CD4-positive, alpha-beta T cell treated with Interleukin-10 for 1 hour (primary cell): ENCODE measurements at places on chromosomes 2 and 18.

- no peak for DNase-seq
These were observed 114.7 kb downstream of the BCL2L11 start for GRCh38 chr2:111235192-111236015.

GRCh38 chr2:100046961-100047947 lies 95.1 kb downstream of the AFF3 start:
- no peak for DNase-seq

GRCh38 chr18:52701219-52701935 lies 361.4 kb downstream of the DCC start:
- DNase-seq: no peak

GRCh38 chr2:138094031-138094430 lies 129.8 kb downstream of the HNMT start:
- DNase-seq: no peak

- DNase-seq: no peak
These were observed 74.7 kb downstream of the KLHL14 start for GRCh38 chr18:32698153-32698552.

GRCh38 chr2:190695739-190696138 lies 46.9 kb downstream of the NAB1 start:
- peak; percentile 27 for DNase-seq

GRCh38 chr2:106038601-106039375 lies 155.3 kb downstream of the UXS1 start:
- DNase-seq: no peak

GRCh38 chr2:184879671-184880070 lies 281.3 kb downstream of the ZNF804A start:
- no peak for DNase-seq

DNA sequence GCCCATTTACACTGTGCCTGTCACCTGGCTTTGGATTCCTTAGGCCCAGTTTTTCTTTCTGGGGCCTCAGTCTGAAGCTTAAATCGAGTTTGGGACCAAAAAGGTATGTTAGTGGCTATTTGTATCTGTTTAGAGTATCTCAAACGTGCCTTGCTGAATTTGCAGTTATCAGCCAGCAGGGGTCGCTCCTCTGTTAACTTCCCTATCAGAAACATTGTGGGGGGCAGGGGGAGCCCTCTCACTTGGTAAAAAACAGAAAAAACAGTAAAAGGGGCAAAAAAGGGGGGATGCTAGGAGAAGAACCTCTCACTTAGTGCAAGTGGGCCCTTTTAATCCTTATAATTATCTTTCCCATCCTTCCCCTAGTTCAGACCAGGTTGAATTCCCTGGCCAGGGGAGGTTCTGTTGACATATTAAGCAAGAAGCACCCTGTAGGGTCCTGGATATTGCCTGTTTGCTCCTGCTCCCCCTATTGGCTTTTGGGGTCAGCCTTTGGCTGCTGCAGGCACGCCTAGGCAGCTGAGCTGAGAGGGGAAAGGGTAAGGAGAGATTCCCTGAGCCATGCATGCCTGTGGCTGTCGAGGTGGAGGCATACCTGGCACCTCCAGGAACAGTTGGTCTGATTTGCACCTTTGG lies 8.8 kb upstream of the IFIH1 start:
- peak; percentile 41 for DNase-seq

DNA sequence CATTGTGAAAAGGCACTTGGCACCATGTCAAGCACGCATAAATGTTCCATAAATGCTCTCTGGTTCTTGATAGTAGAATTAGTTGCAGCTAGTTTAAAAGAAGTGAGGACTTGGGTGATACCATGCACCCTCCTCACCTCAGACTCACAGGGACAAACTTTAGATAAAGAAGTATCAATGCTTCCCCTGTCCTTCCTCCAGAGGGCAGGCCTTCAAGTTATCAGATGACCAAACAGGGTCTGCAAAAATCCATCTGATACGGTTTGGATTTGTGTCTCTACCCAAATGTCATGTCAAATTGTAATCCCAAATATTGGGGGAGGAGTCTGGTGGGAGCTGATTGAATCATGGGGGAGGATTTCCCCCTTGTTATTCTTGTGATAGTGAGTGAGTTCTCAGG lies 54.1 kb downstream of the C1QL2 start:
- no peak for DNase-seq

DNA sequence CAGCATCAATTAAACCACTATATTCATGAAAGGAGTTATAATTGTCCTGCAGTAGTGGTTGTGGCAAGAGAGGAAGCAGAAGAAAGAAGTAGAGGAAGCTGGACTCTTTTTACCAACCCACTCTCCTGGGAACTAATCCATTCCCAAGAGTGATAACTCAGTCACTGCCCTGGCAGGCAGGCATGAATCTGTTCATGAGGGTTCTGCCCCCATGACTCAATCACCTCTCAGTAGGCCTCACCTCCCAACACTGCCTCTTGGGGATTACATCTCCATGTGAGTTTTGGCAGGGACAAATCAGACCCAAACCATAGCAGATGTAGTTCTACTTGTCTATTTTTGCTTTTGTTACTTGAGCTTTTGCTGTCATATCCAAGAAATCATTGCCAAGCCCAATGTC lies 232.7 kb upstream of the MAP2 start:
- DNase-seq: no peak

DNA sequence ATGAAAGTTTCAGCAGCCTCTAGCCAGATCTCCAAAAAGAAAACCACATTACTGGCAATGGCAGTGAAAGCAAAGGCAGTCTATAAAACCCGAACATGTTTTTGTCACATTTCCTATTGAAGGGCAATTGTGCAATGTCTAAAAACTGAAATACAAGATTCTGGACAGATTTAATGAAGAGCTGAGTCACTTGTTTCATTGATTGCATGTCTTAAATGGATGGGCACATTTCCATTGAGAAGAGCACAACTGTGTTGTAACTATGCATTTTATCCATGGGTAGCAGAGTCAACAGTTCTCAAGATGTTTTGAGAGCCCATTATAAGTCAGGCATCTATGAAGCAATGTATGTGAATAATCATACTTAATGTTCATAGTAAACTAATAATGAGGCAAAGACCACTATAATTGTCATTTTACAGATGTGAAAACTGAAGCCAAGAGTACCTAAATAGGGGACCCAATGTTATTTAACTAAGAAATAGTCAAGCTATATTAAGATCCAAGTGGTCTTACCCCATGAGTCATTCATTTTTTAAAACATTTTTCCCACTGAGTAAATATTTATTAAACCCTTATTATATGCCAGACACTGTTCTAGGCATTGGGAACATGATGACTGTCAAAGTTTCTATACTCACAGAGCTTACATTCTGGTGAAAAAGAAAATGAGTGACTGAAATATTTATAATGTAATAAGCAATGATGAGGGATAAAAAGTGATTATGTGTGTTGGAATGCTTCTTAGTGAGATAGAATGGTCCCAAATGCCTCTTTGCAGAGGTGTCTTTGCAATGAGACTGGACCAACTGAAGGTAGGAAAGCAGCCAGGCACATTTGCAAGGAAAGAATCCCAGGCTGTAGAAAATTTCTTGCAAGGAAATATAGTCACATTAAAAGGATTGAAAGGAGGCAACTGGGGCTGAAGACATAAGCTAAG lies 818.9 kb upstream of the ACVR2A start:
- no peak for DNase-seq
